M059J (cell line): ENCODE measurements at places on chromosomes 6 and 20. TPM values are rescaled to one million over a fixed set of nuclear protein-coding genes. Genes with fewer than 3 reads are reported as not detected.
A peak's percentile ranks its signal among the peaks of the same experiment; 100 is the strongest.

DNA sequence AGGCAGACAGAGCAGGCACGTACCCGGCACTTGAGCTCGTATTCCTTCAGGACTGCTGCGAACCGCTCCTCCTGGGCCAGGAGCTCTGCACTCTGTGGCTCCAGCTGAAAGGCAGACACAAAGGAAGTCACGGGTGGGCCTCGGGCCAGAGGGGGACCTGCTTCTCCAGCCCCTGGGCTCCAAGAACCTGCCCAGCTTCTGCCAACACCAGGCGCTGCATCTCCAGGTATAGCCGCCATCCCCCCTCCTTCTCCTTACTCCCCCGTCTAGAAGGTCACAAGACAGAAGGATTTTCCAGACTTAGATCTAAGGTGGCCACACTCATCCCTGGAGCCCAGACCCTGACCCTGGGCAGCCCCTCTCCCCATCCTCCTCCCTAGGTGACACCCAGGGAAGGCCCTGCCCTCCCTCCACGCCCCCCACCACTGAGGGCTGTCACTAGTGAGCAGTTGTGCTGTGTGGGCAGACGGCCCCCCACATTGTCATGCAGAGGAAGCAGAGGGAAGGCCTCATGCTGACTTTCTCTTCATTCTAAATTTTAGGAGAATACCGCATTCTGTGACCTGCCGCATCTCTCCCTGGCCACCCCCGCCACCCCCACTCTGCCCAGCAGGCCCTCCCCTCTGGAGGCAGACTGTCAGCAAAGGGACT is 81.9 kb downstream of the GINS1 start:
- no peak for DNase-seq

KIAA1755 gene
- total RNA-seq, result 1.8 and 3.8 TPM in 2 replicates

DNA sequence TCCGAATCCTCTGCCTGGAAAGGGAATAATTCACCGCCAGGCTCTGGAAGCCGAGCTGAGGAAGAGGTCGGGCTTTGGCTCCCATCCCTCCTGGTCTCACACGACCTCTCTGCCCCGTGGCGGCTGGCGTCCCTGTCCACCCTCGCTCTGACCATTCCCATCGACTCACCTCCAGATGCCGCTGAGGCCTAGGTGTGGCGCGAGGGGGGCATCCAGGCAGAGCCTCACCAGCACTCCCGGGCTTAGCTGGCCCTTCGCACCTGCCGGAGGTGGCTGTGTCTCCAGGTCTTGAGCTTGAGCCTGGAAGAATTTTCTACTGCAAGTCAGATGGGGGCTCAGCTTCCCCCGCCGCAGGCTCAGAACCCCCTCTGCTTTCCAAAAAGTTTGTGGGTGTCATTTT is 28.5 kb upstream of the SMOC2 start:
- DNase-seq, result no peak

KIAA0408 gene
- 2.2 and 3.0 TPM in 2 replicates for total RNA-seq

- DNase-seq, result peak; percentile 99
These were observed 142.9 kb downstream of the HIVEP2 start for GRCh38 chr6:142802124-142802523.

GABRR1 gene
- total RNA-seq, result not detected in 2 replicates

GRCh38 chr6:15340775-15341174 is 94.9 kb downstream of the JARID2 start:
- DNase-seq, result peak; percentile 26

ECT2L gene
- not detected in 2 replicates for total RNA-seq

- no peak for DNase-seq
These were observed 151.4 kb downstream of the INSM1 start for GRCh38 chr20:20519269-20519668.

DNA sequence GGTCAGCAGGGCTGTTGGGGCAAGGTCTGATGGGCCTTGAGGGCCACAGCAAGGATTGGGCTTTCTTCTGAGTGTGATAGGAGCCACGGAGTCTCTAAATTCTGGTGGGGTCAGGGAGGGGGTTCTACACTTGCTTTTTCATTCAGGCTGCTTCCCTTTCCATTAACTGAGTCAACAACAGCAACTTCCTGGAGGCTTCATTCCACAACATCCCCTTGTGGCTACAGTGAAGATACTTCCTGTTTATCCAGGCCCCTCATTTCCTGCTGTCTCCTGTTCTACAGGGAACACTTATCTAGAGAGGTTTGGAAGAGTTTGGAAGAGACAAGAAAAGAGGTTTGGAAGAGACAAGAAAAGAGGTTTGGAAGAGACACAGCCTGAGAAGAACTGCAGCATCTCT is 144.8 kb upstream of the ENPP5 start:
- no peak for DNase-seq
